Hematopoietic multipotent progenitor cell treated with erythropoietin and hydrocortisone succinate and interleukin-3 and kit ligand, for 6 days (in vitro differentiated cells): ENCODE measurements at places on chromosomes 2 and 18.

DNA sequence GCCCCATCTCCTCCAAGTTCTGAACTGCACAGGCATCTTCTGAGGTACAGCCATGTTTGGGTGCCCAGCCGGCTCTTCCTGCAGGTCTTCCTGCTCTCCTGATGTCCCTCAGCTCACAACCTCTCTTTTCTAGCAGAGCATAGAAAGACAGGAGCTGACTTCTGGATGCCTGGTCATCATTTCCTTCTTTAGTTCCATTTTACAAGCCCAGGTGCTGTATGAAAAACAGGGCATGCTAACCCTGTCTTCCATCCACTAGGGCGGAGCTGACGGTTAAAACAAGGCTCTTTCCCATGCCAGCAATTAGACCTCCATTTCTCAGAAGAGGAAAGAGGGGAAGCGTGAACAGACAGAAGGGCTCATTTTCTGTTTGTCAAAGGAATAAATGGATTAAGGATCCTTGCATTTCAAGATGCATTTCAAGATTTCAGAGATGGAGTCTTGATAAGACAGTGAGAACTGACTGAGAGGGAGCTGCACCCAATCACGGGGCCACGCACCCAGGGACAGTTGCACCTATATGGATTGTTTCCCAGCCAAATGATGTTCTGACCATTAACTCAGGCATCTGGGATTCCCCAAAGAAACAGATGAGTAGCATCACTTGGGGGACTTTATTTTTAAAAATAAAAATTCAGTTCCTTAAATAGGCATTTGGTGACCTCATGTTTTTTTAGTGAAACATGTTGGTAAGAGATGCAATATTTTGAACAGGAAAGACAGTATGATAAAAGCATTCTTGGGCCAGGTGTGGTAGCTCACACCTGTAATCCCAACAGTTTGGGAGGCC is 45.8 kb upstream of the EML6 start:
- no peak for DNase-seq

- DNase-seq = no peak
Observed at GRCh38 chr2:223086370-223086981, 34.5 kb downstream of the KCNE4 start.

DNA sequence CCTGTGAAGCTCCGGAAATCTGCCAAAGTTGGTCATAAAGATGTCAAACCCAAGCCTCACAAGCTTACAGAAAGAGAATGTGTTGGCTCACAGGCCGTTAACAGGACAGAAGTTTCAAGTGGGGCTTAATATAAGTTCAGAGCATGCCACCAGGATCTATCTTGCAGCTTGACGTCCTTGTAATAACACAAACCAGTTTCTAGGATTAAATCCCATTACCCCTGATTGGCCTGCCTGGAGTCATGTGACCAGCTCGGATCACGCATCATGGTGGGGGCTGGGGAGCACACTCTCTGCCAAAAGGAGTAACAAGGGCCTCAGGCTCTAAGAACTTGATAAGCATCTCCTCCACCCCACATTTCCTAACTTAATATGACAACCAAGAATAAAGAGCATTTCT is 38.9 kb upstream of the SCG2 start:
- DNase-seq = no peak

DNA sequence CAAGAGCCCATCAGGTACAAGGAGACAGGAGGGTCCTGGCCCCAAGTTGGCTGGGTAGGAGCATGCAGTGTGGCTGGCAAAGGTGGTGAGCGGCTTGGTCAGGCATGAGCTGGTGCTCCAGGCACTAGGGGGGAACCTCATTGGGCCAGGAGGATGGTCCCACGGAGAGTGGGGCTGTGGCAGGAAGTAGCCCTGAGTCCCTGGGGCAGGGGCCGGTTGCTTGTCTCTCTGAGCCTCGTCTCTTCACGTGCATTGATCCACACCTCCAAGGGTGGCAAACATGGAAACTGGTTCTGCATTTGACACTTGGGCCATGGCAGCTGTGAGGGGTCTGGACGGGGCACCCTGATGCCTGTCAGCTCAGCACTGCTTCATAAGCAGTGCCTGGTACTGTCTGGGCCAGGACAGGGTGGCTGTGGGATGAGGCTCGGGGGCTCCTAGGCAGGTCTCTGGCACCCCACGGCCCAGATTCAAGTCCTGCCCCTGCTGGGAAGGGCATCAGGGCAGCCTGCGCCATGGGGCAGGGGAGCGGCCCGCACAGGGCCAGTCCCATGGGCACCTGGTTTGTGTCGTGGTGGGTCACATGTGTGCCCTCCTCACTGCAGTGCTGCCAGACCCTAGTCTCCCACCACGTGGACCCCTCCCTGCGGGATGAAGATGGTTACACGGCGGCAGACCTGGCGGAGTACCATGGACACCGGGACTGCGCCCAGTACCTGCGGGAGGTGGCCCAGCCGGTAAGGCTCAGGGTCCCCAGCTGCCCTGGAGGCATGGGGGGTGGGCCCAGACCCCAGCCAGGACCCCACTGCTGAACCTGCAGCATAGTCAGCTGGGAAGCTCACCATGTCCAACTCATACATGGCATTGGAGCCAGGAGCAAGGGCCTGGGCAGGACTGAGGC is 16.4 kb downstream of the ESPNL start:
- DNase-seq = no peak

- peak; percentile 53 for DNase-seq
Observed at GRCh38 chr2:60867848-60868247, 13.5 kb upstream of the REL start.

DNA sequence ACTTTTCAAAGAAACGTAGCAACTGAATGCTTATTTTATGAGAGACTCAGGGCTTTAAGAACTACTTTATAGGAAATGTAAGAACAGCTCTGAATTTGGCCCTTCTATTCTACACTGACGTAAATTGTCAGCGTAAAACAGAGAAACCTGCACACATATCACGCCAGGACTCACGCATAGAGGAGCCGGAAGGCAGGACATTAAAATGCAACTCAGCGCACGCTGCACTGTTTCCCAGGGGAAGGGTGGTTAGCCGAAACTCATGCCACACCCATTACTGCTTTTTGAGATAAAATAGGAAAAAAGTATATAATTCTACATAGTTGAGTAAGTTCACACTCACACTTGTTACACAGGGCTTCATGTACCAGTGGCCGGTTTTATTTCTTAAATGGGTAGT is 7.4 kb downstream of the TUBB6 start:
- DNase-seq = peak; percentile 87

DNA sequence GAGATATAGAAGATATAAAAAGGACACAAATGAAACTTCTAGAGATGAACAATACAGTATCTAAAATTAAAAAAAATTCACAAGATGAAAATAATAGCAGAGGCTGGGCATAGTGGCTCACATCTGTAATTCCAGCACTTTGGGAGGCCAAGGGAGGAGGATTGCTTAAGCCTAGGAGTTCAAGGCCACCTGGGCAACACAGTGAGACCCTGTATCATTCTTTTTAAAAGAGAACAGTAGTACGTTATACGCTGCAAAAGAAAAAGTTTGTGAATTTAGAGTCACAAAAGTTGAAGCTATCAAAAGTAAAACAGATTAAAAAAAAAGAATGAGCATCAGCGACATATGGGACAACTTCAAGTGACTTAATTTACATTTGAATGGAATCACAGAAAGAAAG is 81.6 kb upstream of the ZFP36L2 start:
- no peak for DNase-seq

GRCh38 chr2:215726070-215726469 is 287.3 kb downstream of the MREG start:
- DNase-seq = no peak

DNA sequence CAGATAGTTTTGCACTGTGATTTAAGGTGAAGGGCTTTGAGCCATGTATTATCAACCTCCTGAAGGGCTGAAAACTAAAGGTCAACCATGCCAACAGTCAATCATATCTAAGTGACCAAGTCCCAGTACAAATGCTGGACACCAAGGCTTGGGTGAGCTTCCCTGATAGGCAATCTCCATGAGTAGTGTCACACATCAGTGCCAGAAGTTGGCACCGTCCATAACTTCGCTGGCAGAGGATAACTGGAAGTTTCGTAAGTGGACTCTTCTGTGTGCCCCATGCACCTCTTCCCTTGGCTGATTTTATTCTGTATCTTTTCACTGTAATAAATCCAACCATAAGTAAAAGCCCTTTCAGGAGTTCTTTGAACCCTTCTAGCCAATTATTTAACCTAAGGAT is 13.2 kb downstream of the REV1 start:
- no peak for DNase-seq

GRCh38 chr18:76412818-76413565 is 82.0 kb downstream of the ZNF516 start:
- no peak for DNase-seq

DNA sequence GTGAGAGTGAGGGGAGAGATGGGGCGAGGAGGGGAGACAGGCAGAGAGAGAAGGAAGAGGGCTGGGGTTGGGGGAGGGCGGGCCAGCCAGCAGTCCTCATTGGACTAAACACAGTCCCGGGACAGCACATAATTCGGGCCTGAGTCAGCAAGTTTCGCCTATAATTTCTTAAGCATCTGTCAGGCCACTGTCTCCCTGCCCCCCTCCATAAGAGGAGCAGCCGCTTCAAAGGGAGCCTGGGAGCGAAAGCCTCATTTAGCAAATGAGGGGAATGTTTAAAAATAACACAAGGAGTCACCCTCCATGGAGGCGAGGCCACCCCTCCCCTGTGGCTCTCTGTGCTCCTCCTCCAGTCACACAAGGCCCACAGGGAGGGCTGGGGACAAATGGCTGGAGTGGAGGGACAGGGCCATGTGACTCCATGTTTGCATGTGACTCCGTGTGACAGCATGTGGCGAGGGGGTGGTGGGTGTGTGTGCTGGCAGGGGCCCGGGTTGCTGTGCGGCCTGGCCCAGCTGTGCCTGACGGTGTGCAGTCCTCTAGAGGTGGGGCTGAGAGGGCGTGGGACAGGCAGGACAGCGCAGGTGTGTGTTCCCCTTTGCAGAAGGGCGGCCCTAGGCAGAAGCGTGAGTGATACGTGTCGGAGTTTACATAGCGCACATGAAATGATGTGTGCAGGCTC is 162.4 kb downstream of the CELF4 start:
- no peak for DNase-seq

DNA sequence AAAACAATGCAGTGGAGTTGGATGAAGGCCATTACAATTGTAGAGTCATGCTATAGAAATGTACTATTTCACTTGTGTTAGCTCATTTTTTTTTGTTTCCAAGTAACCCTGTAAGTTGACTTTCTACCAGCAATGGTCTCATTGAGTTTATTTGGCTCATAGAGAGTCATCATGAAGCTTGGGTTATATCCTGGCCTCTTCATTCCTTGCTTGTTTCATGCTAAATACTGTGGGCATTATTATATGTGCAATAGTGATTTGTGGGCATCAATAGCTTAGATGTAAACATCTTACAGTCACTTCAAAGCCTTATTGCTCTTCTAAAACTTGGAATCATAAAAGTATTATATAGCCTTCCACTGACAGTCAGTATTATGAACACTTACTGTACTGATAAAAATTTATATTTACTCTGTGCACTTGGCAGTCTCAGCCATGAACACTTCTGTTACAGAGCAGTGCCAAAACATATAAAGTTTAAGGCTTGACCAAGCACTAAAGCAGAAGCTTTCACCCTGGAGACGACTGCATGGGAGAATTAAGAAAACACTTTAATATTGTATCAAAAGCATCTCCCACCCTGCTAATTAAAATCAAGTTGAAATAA is 751.2 kb downstream of the SATB2 start:
- no peak for DNase-seq

DNA sequence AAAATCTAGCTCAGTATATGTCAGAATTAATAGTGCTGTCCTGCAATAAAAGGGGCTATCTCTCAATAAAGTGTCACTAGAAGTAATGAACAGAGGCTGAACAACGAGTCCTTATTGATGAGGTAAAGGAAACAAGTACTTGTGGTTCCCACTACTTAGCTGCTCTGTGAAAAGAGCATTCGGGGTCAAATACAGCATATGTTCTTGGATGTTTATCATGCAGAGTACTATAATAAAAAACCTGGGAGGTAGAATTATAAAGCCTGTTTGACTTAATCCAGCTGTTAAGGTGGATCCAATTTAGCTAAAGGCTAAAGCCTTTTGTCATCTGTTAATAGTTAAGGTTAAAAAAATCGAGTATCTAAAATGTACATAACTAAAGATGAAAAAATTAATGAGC is 32.4 kb downstream of the SLC35F5 start:
- no peak for DNase-seq

- no peak for DNase-seq
Observed at GRCh38 chr2:4693266-4693665, 989.9 kb downstream of the DCDC2C start.
